Hypothalamus (tissue), 51 donors: ENCODE measurements at places on chromosomes 16 and 17.

- no peak for DNase-seq
Measured at GRCh38 chr17:30308406-30308805, 16.7 kb upstream of the BLMH start.

- no peak for DNase-seq
Measured at GRCh38 chr17:39927929-39928857, 661 bp downstream of the LRRC3C start.

DNA sequence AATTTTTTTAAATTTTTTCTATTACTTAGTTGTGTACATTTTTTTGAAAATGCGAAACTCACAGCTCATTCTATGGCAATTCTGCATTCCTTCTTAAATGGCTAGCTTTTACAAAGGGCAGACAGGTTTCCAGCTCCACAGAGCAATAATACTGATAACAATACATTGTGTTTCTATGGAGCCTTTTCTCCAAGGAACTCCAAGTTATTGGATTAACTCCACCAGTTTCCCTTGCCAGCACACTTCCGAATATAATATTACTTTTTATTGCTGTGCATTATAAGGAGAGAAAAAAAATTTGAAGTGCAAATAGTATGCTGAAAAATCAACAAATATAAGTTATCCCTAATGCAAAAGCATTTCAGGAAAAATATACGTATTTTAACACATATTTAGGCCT is 127.5 kb upstream of the PSMD7 start:
- no peak for DNase-seq

DNA sequence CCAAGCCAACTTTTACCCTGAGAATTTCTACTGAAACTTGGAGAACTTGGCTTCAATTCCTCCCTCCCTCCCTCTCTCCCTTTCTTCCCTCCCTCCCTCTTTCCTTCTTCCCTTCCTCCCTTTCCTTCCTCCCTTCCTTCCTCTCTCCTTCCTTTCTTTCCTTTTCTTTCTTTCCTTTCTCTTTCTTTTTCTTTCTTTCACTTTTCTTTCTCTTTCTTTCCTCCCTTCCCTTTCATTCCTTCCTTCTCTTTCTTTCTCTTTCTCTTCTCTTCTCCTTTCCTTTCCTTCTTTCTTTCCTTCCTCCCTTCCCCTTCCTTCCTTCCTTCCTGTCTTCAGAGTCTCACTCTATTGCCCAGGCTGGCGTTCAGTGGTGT is 268.1 kb upstream of the SDK2 start:
- no peak for DNase-seq

DNA sequence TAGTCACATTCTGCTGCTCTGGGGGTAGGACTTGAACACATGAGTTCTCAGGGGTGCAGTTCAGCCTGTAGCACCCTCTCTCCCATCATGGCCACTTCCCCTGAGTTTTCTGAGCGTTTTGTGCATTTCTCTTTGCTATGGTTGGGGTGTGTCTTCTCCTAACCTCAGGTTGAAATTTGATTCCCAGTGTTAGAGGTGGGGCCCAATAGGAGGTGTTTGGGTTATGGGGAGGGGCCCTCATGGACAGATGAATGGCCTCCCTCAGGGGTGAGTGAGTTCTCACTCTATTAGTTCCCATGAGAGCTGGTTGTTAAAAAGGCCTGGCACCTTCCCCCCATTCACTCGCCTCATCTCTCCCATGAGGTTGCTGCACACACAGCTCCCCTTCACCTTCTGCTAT is 101.1 kb downstream of the FOXL1 start:
- DNase-seq, result no peak

GRCh38 chr16:70611785-70612303 is 34.5 kb upstream of the IL34 start:
- DNase-seq, result no peak

- DNase-seq, result no peak
Measured at GRCh38 chr16:11045846-11046245, 101.5 kb downstream of the CLEC16A start.

DNA sequence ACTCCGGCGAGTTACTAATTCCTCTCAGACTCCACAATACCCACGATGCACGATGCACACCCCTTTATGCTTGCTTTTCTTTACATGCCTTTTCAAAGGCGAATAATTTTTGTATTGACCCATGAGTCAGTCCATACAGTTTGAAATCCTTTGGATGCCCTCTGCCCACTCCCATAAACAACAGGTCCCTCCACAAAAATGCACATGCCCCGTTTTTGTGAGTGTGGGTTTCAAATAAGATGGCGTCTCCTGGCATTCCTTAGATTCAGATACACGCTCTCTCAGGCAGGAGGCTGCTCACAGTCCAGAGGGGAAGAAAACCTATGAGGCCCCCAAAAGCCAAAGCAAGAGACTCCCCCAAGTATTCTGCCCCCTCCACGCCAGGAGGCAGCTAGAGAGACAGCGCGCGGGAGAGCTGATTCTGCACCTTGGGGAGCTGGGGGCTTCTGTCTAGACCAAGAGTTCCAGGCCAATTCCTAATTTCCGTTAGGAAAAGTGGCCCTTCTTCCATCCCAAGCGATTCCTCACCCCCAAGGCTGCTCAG is 19.6 kb upstream of the HOXB9 start:
- no peak for DNase-seq

- DNase-seq, result no peak
Measured at GRCh38 chr17:80861418-80861815, 130.2 kb upstream of the CHMP6 start.

GRCh38 chr16:4682616-4683254 is 10.6 kb upstream of the NUDT16L1 start:
- DNase-seq, result peak; percentile 34

DNA sequence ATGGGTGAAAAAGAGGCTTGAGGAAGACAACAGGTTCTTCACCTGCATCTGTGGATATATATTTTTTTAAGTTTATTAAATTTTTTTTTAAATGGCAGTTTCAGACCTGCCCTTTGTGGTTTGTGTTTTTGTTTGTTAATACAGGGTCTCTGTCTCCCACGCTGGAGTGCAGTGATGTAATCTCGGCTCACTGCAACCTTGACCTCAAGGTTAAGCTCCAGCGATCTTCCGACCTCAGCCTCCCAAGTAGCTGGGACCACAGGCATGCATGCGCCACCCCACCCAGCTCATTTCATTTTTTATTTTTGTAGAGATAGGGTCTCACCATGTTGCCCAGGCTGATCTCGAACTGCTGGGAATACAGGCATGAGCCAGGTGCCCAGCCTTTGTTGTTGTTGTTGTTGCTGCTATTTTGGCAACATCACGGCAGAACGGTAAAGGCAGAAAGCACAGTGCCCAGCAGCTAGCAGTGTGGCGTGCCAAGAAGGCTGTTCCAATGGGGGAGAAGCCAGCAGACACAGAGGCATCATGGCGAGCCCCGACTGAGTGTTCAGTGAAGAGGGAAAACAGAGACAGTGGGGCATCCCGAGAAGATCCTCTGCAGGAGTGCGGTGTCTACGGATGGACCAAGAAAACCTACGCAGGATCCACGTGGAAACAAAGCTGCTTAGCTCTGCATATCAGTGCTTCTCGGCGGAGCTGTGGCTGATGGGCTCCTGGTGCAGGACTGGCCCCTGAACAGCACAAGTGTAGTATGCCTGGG is 19.6 kb downstream of the TMC6 start:
- no peak for DNase-seq

GRCh38 chr16:66906916-66907836 is 11.5 kb downstream of the CDH16 start:
- DNase-seq, result no peak

DNA sequence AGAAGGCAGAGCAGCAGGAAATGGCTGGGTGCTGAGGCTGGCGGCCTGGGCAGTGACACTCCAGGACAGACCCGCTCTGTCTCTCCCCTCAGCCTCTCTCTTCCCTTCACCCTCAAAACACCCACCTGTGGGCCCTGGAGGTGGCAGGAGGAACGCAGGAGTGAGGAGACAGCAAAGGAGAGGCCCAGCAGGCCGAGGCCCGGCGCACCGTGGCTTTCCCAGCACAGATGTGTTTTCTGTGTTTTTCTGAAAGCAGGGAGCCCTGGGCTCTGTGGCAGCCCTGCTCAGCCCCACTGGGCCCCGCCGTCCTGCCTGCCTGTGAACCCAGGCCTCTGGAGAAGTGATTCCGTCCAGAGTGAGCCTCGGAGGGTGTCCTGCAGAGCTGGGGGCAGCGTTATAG is 30.5 kb downstream of the ZNF469 start:
- DNase-seq, result no peak

DNA sequence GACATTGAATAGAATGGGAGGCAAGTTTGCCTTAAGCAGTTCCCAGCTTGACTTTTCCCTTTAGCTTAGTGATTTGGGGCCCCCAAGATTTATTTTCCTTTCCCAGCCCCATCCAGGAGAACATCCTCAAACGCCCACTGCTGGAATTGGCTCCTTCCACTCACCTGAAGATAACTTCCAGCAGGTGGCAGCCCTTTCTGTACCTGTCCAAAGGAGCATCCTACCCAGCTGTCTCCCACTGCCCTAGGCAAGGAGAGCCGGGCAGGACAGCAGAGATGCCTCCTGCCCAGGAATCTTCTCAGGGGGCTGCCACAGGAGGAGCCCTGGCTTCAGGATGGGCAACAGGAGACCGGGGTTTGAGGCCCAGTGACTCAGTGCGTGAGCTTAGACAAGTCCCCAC is 6.4 kb downstream of the CACNG5 start:
- DNase-seq, result no peak

DNA sequence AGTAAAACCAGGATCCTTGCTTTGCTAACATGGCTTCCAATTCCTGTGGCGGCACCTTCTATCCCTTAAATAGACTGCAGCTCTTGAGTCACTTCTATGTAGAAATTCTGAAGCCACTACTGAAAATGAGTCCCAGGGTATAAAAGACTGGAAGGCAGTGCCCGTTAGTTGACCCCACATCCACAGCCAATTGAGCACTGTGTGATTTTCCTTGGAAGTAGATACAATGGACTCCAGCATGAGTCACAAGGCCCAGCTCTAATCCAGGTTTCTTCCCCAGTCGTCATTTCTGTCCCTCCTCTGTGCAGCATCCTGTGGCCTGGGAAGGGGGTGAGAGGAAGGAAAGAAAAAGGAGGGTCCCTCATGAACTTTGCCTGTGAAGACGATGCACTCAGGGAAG is 69.5 kb downstream of the HLF start:
- DNase-seq, result peak; percentile 4

GRCh38 chr17:47690121-47690520 is 3.8 kb upstream of the TBKBP1 start:
- DNase-seq, result no peak

GRCh38 chr16:31128711-31129567 is 6.6 kb downstream of the PRSS8 start:
- DNase-seq, result peak; percentile 26

DNA sequence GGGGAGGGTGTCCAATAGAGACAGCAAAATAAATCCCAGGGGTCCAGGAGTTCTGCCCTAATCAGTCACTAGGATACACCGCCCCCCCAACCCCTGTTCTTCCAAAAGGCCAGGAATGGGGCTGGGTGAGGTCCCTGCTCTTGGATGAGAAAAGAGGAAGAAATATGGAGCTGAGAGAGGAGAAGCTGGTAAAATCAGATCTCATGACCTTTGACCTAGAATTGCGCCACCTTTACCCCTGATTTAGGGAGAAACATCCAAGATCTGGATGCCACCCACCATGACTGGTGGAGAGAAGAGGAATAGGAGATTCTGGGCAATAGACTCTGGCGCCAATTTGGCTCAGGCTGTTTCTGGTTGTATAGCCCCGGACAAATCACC is 707 bp upstream of the CACNB1 start:
- DNase-seq, result no peak

GRCh38 chr17:36034127-36034526 is 16.4 kb upstream of the CCL23 start:
- DNase-seq, result no peak

GRCh38 chr16:23423496-23424049 is 29.4 kb downstream of the COG7 start:
- peak; percentile 17 for DNase-seq

DNA sequence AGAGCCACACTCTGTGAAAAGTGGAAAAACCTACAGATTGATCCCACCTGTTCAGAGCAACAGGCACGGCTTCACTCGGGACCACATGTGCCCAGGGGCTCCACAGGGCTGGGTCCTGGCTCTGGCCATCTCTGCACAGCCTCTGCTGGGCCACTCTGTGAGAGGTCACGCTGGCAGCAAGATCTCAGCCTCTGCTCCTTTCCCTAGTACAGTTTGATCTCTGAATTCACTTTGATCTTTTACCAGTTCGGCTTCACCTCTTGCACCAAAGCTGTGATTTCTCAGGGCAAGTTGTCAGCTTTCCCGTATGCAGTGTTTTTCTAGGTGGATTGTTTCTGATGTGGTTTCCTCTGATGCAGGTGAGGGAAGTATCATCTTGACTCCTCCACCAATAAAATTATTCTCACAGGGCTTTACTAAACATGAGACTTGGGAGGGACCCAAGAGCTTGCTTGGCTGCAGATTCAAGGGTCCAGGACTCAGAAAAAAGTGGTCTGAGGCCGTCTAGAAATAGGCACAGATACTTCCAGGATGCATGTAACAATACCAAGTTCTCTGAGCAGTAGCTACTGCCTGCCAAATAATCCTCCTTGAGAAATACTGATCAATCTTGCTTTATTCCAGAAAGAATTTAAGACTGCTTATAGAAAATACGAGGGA is 24.0 kb upstream of the ALDH3A1 start:
- no peak for DNase-seq

DNA sequence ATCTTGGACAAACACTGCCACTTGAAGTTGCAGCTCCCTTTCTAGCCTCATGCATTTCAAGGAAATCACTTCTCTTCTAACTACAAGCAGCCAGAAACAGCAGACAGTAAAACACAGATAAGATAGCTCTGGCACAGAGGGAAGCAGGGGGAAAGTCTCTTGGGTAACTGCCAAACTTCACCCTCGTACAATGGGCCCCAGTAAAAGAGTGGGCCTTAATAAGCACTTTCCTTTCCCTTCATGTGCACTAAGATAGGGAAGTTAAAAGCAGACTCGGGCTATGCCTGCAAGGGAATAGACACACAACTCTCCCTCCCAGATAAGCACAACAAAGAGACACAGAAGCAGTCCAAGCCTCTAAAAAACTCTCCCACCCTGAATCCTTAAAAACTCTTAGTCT is 4.2 kb upstream of the KRTAP4-5 start:
- no peak for DNase-seq

DNA sequence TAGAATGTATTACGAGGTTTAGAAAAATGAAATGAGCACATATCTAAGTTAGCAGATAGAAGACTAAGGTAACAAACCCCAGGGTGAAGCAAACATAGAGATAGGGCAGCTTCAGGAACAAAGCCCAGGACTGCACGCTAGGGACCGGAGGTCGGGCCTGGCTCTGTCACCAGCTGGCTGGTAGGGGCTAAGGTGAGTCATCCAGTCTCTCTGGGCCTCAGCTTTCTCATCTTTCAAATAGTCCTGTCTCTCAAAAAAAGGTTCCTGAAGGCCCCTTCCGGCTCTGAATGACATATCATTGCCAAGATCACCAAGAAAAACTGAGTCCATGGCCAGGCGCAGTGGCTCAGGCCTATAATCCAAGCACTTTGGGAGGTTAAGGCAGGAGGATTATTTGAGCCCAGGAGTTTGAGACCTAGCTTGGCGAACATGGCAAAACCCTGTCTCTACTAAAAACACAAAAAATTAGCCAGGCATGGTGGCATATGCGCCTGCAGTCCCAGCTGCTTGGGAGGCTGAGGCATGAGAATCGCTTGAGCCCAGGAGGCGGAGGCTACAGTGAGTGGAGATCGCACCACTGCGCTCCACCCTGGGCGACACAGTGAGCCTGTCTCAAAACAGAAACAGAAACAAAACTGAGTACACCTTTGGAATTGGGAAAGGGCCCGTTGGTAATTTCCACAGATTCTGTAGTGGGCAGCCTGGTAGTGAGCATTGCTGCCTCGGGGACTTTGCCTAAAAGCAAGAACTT is 26.0 kb downstream of the PKD1L3 start:
- DNase-seq, result no peak
